Activated naive CD8-positive, alpha-beta T cell treated with anti-CD3 and anti-CD28 coated beads, Interleukin-2, amount 10 ng/mL, durations not matched to agents 7 days and 5 days (primary cell): ENCODE measurements at places on chromosomes 11 and 22. TPM values are rescaled to one million over a fixed set of nuclear protein-coding genes. Genes with fewer than 3 reads are reported as not detected.

- DNase-seq = no peak
These were observed 213.6 kb upstream of the SESN3 start for GRCh38 chr11:95444309-95445241.

Gene SCGB2A2
- total RNA-seq = not detected

DNA sequence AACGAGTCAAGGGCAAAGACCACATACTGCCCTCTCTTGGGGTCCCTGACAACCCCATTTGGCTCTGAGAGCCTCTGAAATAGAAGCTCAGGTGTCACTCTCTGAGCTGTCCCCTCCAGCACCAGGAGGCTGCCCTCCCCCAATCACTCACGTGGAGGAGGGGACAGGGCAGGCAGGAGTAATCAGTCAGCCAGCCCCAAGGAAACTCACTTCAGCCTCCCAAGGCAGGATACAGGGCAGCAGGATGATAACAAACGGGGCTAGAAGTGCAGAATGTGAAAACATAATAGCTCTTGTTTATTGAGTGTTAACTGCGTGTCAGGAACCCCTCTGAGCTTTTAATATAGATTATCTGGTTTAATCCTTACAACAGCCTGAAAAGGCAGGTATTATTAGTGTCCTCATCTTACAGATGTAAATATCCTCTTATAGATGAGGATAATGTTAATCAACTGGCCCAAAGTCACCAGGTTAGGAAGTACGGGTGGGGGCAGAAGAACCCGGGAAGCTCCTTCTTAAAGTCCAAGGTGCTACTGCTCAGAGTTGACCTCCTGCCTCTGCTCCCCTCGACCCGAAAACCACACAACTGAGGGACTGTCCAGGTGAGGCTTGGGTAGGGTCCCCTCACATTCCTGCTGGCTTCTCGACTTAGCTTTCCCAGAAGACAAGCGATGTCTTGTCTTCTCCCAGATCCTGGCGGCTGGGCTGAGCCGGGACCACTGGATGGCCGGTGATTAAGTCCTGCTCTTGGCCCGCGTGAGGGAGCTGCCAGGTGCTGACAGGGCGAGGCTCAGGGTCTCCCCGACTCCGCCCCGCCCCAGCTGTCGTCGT, 2.7 kb downstream of the CHRM4 start:
- DNase-seq = no peak

GRCh38 chr11:69931994-69932910, 113.0 kb upstream of the FGF3 start:
- peak; percentile 10 for DNase-seq

- no peak for DNase-seq
These were observed 103.5 kb downstream of the HIPK3 start for GRCh38 chr11:33360642-33361041.

GRCh38 chr22:30143265-30143664, 63.0 kb downstream of the HORMAD2 start:
- no peak for DNase-seq

GRCh38 chr11:21988477-21988876, 204.4 kb upstream of the ANO5 start:
- DNase-seq = no peak

Gene OR5T3
- total RNA-seq = not detected

DNA sequence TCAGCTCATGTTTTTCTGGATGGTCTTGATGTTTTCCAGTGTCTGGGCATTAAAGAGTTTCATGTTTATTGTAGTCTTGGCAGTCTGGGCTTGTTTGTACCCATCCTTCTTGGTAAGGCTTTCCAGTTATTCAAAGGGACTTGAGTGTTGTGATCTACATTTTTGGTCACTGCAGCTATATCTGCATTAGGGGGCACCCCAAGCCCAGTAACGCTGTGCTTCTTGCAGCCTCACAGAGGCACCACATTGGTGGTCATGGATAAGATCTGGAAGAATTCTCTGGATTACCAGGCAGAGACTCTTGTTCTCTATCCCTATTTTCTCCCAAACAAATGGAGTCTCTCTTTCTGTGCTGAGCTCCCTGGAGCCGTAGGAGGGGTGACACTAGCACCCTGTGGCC, 451.5 kb upstream of the FAT3 start:
- DNase-seq = no peak

DNA sequence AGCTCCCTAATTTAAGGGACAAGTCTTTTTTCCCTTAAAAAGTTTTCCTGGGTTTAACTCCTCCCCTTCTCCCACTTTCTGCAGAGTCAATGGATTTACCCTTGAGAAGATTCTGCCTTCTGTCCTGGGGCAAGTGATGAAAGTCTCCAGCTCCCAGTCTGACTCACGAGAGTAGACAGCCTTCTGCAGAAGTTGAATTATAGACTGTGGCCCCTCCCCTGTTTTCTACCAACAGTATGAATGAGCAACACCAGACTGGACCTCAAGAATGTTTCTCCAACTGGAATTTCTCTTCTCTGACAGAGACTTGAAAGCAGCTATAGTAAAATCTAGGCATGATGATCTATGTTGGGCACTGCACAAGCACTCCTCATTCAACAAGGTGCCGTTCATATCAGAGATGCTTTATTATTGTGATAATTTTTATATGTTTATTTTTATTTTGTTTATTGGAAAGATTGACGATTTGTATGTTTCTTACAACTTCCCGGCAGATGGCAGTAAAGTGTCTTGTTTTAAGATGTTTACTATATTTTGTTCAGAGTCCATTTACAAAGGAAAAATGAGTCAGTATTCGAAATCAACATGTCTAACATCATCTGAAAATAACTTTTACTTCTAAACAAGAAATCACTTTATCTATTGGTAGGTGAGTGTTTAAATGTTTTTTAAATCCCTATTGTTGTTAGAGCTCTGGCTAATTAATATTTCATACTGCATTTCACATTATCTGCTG, 56.6 kb downstream of the LMO2 start:
- no peak for DNase-seq

- no peak for DNase-seq
These were observed 7.9 kb downstream of the AIP start for GRCh38 chr11:67490727-67491065.

Gene ZBED4
- 21.0 TPM for total RNA-seq

DNA sequence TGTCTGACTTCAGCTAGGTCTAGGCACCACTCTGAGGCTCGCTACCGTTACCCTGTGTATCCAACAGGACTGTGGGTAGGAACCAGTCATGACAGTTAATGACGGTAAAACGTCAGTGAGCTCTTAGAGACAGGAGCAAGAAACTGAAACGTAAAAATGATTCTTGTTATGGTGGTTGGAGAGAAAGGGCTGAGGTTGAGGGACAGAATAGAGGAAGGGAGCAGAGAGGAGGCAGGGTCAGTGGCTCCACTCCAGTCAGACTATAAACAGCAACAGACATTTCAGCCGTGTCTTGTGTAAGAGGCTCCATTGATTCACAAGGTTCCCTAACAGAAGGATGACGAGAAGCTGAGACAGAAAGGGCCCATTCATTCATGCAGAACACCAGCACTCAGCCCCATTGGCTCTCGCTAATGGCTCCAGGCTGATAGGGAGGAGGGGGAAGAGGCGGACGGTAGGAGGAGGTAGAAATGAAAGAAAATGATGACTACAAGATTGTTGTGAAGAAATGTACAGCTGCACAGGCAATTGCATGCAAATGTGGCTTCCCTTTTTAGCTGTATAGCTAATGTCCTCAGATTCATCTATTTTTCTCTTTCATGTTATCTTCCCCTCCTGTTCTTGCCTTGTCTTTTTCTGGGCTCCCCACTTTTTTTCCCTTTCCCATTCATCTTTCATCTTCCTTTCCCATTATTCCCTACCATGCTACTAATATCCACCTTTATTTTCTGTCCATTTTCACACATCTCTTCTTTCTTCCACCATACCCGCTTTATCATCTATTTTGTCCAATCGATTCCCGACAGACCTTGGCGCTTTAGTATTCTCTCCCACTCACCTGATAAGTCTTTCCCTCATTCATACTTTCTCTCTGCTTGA, 34.3 kb downstream of the ETS1 start:
- no peak for DNase-seq

Gene DSCAML1
- 1.4 TPM for total RNA-seq

- DNase-seq = peak; percentile 40
These were observed 9.2 kb upstream of the AIFM3 start for GRCh38 chr22:20957683-20958431.

Gene FZD4
- total RNA-seq = 0.11 TPM

DNA sequence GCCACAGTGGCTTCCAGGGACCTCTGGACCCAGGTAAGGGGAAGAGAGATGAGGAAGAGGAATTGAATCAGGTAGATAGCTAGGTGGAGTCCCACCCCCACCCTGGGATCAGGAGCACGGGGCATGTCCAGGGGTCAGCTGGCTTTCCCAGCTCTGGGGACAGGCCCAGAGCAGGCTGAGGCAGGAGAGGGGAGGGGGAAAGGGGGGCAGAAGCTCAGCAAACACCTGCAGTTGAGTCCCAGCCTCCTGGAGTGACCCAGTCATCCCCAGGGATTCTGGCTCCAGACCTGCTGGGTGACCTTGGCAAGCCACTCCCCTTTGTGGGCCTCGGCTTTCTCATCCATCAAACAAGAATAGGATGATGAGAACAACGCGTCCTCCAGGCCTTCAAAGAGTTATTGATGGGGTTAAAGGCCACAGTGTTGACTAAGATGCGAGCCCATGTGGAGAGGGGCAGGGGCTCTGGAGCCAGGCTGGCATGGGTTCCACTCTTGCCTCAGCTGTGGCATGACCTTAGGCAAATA, 16.0 kb downstream of the STARD10 start:
- DNase-seq = no peak

- no peak for DNase-seq
These were observed 15.8 kb downstream of the OR8D1 start for GRCh38 chr11:124297921-124298320.

- no peak for DNase-seq
These were observed 123.4 kb downstream of the SLC17A6 start for GRCh38 chr11:22461626-22462025.

GRCh38 chr11:86664930-86665329, 7.5 kb downstream of the ME3 start:
- no peak for DNase-seq

Gene GAB2
- 7.1 TPM for total RNA-seq

DNA sequence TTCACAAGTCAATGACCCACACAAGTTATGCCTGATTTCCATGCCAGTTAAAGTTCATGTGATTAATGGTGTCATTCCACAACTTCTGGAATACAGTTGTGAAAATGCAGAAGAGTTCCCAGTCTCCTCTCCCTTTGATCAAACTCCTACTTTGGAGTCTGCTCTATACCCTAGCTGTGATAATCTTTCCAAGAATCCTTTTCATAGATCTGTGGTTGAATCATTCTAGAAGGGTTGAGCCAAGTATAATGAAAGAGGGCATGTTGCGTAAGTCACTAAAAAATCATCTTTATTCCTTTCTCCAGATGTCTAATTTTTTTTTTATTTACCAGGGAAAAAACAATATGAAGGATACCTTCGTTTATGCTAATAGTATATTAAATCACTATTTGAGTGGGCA, 89.7 kb upstream of the CARD18 start:
- no peak for DNase-seq

Gene CCDC89
- 0.43 TPM for total RNA-seq

Gene DAGLA
- 0.08 TPM for total RNA-seq

DNA sequence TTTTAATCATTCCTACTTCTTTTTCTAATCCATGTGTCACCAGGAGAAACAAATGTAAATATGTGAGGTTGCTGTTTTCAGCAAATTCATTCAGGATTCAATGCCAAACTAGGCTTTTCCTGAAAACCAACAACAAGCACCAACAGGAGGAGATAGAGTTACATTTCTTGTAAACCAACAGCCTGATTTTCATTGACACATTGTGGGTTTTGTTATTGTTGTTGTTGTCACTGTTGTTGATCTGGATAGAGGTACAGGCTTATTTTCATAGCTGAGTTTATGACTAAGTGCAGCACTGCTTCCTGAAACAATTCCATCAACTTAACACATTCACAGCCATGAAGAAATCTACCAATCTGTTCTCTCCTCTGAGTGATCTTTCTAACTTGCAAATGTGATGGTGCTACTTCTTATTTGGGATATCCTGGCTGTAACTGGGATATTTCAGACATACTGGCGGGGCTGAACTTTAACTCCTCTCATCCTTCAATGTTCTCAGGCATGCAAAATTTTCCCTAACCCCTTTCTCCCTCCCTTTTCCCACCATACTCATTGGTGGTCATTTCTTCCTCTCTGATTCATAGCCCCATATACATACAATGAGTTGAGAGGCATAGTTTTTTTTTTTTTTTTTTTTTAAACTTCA, 65.5 kb downstream of the ME3 start:
- DNase-seq = no peak

- no peak for DNase-seq
These were observed 16.4 kb upstream of the ASCC2 start for GRCh38 chr22:29854432-29854831.

- no peak for DNase-seq
These were observed 11.9 kb upstream of the CHRNA10 start for GRCh38 chr11:3683039-3683438.

Gene NUDT8
- 12.4 TPM for total RNA-seq

GRCh38 chr11:88618327-88619070, 281.0 kb upstream of the CTSC start:
- DNase-seq = no peak

Gene RFPL3
- total RNA-seq = not detected

Gene MICALL1
- 27.9 TPM for total RNA-seq

GRCh38 chr11:114151631-114152030, 92.1 kb downstream of the ZBTB16 start:
- no peak for DNase-seq

DNA sequence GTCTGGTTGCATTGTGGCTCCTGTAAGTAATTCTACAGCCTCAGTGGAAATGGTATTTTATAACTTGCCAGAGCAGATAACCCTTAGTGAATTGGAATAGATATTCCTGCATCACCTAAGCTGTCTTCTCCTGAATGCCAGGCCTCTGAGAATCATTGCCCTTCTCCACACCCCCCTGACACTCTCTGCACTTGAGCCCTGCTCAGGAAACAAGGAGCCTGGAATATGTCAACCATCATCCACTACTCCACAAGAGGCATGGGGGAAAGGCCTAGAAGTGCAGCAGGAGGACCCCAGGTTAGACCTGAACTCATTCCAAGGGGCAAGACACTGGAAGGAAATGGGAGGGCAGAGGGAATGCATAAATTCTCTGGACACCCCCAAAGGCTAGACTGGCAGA, 72.4 kb downstream of the DSCAML1 start:
- DNase-seq = no peak

GRCh38 chr11:128520888-128521681, 66.3 kb downstream of the ETS1 start:
- DNase-seq = no peak
